Activated B cell treated with CpG ODN at 0.5 μM for 24 hours (primary cell): ENCODE measurements at places on chromosomes 1 and 21.

- no peak for DNase-seq
Measured at GRCh38 chr1:244088161-244088560, 37.1 kb downstream of the ZBTB18 start.

- DNase-seq, result no peak
Measured at GRCh38 chr1:60573726-60574409, 500.3 kb upstream of the C1orf87 start.

DNA sequence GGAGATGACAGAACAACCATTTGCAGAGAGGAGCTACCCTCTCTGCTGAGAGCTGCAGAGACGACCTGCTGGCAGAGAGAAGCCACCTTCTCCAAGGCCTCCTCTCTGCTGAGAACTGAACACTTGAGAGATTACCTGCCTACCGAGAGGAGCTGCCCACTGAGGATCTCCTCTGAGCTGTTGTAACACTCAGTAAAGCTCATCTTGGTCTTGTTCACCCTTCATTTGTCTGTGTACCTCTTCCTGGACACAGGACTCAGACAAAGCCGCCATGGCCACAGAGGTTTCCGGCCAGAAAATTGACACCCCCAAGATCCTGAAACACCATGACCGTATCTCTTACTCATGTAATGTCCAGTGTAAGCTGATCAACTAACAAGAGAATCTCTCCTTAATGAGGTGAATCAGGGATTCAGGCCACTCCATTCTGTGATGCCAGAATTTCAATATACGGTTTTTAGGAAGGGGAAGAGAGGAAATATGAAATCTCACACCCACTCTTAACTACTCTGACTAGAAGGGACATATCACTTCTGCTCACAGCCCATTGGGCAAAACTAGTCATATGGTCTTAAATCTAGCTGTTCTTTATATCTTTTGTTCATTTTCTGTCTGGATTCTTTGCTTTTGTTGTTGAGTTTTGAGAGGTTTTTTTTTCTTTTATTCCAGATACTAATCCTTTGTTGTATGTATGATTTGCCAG lies 83.8 kb downstream of the RHOU start:
- DNase-seq, result no peak

- no peak for DNase-seq
Measured at GRCh38 chr1:58768191-58768731, 15.6 kb downstream of the JUN start.

DNA sequence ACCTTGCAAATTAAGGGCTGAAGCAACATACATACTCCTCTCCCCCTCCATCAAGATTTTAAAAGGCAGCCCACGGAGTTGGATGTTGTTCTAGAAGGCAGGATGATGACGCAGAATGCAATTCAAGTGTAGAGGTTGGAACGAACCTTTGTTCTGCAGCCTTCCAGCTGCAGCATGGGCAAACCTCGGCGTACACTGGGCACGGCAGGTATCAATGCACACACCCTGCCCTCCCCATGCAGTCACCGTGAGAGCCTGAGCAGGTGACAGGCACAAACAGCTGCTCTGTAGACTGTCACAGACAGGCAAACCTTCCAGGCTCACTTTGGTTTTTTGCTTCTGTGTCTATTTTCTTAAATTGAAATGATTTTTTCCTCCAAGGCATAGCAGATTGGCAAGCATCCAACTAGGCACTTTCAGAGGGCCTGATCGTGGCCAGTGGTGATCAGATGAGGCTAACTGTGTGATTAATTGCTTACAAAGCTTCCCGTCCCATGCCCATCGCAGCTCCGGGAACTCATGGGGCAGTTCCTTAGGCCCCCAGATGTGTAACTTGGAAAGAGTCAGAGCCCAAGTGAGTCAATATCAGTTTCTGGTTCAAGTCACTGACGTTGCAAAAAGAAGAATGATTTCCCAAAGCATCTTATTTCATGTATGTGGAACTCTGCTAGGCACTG lies 82.3 kb downstream of the ITPKB start:
- DNase-seq, result no peak

- no peak for DNase-seq
Measured at GRCh38 chr1:219798283-219799030, 129.9 kb downstream of the SLC30A10 start.

- no peak for DNase-seq
Measured at GRCh38 chr1:37085393-37085792, 51.1 kb upstream of the GRIK3 start.

DNA sequence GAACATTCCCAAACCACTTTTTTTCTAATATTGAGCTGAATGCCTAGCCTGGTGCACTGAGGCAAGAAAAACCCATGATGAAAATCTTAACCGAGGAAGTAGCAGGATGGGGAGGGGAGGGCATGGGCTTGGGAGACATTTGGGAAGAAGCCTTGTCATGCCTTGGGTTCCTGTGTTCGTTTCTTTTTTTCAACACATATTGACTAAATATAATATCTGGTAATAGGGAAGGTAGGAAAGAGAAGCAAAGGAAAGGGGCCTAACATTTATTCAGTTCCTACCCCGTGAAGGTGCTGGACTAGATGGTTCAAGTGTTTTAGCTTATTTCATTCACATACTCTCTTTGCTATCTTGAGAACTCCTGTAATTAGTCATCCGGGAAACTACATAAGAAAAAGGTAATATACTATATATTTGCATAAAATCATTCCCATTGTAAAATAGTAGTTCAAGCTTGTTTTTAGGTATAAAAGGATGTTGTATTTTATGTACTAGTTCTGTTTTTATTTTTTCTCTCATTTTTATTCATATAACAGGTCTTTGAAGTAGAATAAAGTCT lies 62.1 kb downstream of the ST3GAL3 start:
- DNase-seq, result no peak
